ENCODE measurements at places on chromosomes 12 and 14. TPM values are rescaled to one million over a fixed set of nuclear protein-coding genes. Genes with fewer than 3 reads are reported as not detected.

Gene NTN4
- total RNA-seq: 33.5 TPM

Gene PPM1H
- 1.9 TPM for total RNA-seq

DNA sequence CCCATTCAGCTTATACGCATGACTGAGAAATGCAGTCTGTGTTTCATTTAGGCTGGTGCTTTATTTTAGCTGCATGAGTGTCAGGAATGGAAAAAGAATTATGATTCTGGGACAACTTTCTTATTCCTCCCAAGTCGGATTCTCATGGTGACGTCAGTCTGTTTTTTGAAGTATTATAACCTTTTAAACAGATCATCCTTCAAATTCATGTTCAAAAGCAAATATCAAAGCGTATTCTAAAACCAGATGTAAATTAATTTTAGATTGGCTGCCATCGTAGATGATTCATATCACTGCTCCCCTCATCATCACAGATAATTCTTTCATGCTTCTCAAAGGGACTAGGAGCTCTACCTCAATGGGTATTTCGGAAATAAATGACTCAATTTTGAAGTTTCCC lies 15.0 kb downstream of the FNTB start:
- ATAC-seq: no peak

Gene SPIC
- total RNA-seq: not detected

DNA sequence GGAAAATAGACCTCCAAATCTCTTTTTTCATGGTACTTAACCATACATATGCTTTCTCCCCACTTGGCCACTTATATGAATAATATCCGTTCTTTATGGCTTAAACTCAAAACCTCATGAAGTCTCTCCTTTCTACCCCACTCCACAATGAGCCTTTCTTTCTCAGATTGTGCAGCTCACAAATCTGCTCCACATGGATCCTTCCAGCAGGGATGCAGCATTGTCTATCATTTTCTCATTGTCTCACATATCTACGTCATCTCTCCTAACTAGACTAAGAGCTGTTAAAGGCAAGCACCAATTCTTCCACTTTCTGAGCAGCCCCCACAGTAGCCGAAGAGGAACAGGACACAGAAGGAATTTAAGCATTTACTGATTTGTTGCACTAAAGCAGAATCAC lies 106.4 kb downstream of the HECTD4 start:
- no peak for ATAC-seq

DNA sequence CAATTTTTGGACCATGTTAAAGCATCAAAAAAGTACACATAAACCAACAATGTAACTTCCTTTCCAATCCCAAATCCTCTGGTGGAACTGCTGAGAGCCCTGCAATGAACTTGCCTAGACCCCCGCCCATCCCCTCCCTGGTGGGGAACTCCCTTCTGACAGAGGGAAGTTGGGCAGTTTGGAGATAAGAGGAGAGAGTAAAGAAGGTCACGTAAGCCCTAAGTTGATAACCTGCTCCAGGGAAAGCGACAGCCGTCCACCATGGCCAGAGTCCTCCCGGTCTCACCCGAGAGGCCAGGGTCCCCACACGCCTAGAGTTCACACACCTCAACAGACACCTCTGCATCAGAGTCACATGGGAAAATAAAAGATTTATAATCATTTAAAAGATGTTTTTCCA lies 138.7 kb downstream of the EGLN3 start:
- no peak for ATAC-seq

GRCh38 chr14:21846227-21846885 lies 172.7 kb upstream of the OR4E1 start:
- no peak for ATAC-seq

- ATAC-seq: no peak
These were observed 1461.7 kb upstream of the FLRT2 start for GRCh38 chr14:84068288-84068687.
